ENCODE measurements at places on chromosomes 11 and 22.
A peak's percentile ranks its signal among the peaks of the same experiment; 100 is the strongest.

DNA sequence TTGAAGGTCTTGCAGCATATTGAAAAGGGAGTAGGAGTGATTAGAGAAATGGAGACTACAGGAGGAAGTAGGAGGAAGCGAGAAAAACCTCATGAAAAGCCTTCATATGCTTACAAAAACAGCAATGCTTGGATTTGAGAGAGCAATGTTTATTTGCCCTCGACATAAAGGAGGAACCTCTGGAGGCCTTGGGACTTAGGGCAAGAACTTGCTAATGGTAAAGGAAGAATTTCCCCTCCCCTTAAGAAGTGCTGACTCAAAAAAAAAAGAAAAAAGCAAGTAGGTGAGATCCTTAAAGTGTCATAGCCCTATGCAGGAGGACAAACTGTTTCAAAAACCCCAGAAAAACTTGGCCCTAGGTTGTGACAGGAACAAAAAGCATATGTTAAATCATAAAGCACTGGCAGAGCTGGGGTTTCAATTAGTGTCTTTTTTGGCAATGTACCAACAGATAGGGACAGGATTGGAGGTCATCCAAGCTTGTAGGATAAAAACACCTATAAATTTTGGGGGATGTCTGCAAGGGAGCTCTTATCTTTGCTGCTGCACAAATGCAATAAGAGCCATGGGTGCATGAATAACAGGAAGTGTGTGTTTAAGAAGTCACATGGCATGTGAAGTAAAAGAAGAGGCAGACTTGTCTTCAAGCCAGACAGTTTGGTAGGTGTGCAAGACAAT is 4.9 kb downstream of the GLYAT start:
- no peak for DNase-seq

- DNase-seq = no peak
These were observed 6.9 kb upstream of the PHRF1 start for GRCh38 chr11:569158-569885.

- no peak for DNase-seq
These were observed 566 bp downstream of the INTS4 start for GRCh38 chr11:77993902-77994301.

DNA sequence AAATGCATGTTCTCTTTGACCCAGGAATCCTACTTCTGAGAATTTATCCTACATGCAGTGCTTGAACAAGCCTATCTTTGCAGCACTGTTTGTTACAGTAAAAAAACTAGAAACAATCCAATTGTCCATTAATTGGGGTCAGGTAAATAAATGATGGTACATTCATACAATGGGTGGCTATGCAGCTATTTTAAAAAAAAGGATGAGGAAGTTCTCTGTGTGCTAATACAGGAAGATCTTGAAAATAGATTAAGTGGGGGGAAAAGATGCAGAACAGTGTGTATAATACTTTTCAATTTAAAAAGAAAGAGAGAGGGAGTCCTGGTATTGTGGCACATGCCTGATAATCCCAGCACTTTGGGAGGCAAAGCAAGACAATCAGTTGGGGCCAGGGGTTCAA is 9.5 kb upstream of the CREB3L1 start:
- DNase-seq = no peak

- no peak for DNase-seq
These were observed 2.3 kb downstream of the MS4A4E start for GRCh38 chr11:60240662-60241061.

DNA sequence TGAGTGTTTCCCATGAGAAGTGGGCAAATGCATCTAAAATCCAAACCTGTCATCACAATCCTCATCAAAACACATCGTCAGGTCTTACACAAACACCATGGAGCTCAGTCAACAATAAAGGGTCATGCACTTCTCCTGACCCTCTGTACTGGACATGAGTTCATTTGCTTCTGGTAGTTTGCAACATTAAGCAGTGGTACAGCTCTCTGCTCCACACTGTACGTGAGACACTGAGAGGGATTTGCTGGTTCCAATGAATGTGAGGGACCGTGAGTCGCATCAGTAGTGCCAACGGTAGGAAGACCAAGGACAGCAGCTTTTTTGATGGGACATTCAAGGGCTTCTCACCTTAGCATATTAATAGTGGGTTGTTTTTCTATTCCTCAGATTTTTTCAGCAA is 752.3 kb downstream of the OPCML start:
- DNase-seq = no peak

- no peak for DNase-seq
These were observed 200.4 kb downstream of the KIF18A start for GRCh38 chr11:27907530-27907929.

DNA sequence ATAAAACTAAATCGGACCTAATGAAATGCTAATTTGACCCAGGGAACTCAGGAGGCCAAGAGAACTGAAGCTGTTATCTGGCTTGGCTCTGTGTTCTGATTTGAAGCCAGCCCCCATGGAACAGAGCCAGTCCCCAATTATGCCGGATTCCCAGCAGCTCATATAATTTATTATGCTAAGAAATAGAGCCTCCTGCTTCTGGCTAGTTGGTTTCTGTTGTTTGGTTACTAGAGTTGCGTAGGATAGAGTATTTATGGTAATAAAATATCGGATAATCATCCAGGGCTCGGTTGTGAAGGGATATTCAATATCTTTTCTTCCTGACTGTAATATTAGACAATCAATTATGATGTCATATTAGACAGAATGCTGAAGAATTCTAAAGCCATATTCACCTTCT is 120.4 kb upstream of the TTC12 start:
- DNase-seq = peak; percentile 54

DNA sequence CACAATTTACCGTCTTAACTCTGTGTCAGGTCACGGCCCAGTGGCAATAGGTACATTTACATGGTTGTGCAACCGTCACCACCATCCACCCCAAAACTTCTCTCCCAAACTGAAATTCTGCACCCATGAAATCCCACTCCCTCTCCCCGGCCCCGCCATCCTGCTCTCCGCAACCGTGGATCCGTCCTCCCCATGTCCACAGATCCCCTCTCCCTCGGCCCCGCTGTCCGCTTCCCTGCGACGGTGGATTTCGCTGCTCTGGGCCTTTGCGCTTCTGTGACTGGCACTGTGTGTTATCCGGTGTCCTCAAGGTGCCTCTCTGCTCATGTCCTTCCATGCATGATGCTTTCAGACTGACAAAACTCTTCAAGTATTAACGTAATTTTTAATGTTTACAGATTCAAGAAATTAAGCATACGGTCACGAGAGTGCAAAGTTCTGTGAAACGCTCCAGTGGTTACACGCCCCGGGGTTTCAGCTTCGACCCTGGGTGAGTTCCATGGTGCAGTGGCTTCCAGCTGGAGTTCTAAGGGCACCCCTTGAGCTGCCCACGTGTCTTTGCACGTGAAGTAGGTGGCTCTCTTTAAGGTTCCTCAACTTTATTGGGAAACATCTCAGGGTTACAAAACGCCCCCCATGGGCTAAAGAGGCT is 76.4 kb downstream of the KCNQ1 start:
- no peak for DNase-seq

- DNase-seq = no peak
These were observed 256.0 kb upstream of the B3GAT1 start for GRCh38 chr11:134668076-134668475.

- DNase-seq = no peak
These were observed 20.7 kb upstream of the FAM181B start for GRCh38 chr11:82754410-82754809.

GRCh38 chr22:30598986-30599385 is 7.3 kb upstream of the PES1 start:
- no peak for DNase-seq

DNA sequence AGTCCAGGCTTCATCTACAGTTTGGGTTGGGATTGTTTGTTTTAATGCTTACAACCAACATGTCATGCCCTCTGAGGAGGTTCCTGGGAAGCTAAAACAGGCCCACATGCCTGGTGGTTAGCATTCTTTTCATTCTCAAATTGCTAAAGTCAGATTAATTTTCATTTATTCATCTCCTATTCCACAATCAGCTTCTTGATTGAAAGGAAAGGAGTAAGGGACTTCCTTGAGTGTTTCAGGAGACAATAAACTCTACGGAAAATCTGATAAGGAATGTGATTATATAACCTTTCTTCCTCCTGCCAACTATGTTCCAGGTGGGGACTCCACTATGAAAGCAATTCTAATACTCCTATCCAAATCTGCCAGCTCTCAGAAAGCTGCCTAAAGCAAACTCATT is 30.8 kb downstream of the MRTFA start:
- DNase-seq = no peak

GRCh38 chr11:763073-763463 is 14.2 kb downstream of the GATD1 start:
- DNase-seq = no peak

DNA sequence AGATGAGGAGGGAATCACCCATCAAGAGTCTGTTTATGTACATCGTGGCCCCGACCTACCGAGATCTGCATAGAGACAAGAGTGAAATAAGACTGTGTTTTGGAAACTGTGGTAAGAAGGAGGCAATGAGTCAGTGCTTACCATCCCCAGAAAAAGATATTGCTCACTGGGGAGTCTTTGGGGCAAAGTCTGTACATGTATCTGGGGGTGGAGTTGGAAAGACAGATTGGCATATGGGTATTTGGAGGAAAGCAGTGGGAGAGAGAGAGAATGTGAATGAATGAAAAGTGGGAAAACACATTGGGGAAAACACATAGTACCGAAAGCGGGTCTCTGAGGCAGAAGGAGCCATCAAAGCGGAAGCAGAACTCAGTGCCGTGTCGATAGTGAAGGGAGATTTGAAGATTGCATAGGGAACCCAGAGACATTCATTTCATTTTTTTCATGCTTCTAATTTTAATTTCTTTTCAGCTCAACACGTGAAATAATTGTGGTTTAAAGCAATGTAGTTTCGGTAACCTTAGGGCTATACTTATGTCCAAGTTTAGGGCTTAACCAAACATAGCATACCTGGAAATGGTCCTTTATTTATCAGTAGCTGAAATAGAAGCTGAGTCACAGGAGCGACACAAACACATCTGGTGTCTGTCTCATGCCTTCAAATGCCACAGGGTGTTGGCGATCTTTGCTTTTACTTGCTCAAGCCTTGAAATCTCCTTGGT is 98.6 kb upstream of the CD44 start:
- peak; percentile 77 for DNase-seq

DNA sequence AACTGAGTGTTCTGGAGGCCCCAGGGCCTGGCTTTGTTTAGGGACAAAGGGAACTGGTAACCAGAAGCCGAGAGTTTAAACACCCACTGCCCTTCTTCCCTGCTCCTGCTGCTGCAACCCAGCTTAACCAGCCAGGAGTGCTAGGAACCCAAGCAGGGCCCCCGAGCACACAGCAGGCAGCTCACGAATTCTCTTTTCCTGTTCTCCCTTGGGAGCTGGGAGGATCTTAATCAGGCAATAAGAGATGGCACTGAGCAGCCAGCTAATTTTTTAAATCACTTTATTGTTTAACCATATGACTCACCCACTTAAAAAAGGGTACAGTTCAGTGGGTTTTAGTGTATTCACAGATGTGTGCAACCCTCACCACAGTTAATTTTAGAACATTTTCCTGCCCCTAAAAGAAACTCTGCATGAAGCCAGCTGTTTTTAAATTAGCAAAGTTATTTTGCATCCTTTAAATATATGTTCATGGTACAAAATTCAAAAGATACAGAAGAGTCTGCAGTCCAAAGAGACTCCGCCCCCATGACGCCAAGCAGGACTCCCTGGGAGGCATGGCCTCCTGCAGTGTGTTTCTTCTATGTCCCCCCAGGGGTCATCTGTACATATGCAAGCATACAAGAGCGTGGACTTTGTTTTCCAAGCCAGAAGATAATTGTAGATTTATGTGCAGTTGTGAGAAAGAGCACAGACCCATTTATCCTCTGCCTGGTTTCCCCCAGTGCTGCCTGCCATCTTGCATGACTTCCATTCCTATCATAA is 18.9 kb upstream of the PPP6R3 start:
- peak; percentile 28 for DNase-seq
